Common myeloid progenitor, CD34-positive (primary cell): ENCODE measurements at places on chromosomes 13 and 19.

DNA sequence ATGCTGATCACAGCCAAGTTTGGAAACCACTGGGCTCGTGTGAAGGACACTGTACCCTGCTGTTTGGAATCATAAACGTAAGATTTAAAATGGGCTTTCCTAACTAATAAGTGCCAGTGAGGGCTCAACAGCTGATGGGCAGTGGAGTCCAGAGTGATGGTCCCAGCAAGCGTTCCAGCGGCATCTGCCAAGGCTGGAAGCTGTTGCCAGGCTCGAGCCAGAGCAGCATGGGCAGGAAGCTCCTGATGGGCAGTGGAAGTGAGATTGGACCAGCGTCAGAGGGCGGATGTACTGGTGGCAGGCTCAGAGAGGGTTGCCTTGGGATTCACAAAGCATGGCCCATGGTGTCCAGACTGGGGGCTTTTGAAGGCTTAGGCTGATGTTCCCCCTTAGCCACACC lies 30.2 kb downstream of the COL4A2 start:
- H3K4me1 ChIP-seq = peaks cover 12% of the 10 kb centered on the region
- no peak overlapping the region for H3K4me3 ChIP-seq
- no peak for DNase-seq
- no peaks in the 10 kb centered on the region for H3K36me3 ChIP-seq
- peaks cover 28% of the 10 kb centered on the region for H3K27me3 ChIP-seq
- H3K27ac ChIP-seq = no peak overlapping the region

- no peaks in the 10 kb centered on the region for H3K36me3 ChIP-seq
- H3K4me1 ChIP-seq = no peaks in the 10 kb centered on the region
- H3K27me3 ChIP-seq = no peaks in the 10 kb centered on the region
- no peak overlapping the region for H3K4me3 ChIP-seq
- no peak for DNase-seq
Measured at GRCh38 chr13:102122147-102122546, 279.7 kb downstream of the FGF14 start.

DNA sequence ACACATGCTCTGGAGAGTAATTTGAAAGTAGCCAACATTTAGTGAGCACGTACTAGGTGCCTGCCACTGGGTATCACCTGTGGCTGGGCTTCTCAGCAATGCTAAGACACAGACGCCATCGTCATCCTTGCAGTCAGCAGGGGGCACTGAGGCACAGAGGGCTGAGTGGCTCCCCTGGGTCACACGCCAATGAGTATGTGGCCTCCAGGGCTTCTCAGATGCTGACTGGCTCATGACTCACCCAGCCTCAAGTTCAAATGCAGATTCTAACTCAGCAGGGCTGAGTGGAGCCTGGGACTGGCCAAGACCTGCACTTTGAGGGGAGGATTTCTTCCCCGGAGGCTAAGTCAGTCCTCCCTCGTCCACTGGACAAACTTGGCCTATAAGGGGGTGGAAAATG lies 115.1 kb upstream of the CACNA1A start:
- H3K4me1 ChIP-seq = no peaks in the 10 kb centered on the region
- H3K36me3 ChIP-seq = no peaks in the 10 kb centered on the region
- H3K27ac ChIP-seq = no peak overlapping the region
- peaks cover 61% of the 10 kb centered on the region for H3K27me3 ChIP-seq

GRCh38 chr19:1116726-1117581 lies 13.2 kb downstream of the GPX4 start:
- no peak overlapping the region for H3K27ac ChIP-seq
- H3K4me3 ChIP-seq = no peak overlapping the region
- no peak for DNase-seq
- peaks cover 80% of the 10 kb centered on the region for H3K36me3 ChIP-seq
- H3K4me1 ChIP-seq = peaks cover 8% of the 10 kb centered on the region

- no peaks in the 10 kb centered on the region for H3K4me1 ChIP-seq
- no peak overlapping the region for H3K27ac ChIP-seq
- no peaks in the 10 kb centered on the region for H3K27me3 ChIP-seq
- no peaks in the 10 kb centered on the region for H3K36me3 ChIP-seq
- no peak overlapping the region for H3K4me3 ChIP-seq
Measured at GRCh38 chr13:75021151-75021550, 460.8 kb downstream of the TBC1D4 start.

- no peak overlapping the region for H3K27ac ChIP-seq
- peaks cover 26% of the 10 kb centered on the region for H3K4me1 ChIP-seq
- H3K27me3 ChIP-seq = no peaks in the 10 kb centered on the region
Measured at GRCh38 chr13:77696006-77696878, 1.2 kb upstream of the SLAIN1 start.

GRCh38 chr13:43033038-43033437 lies 9.7 kb downstream of the DNAJC15 start:
- no peaks in the 10 kb centered on the region for H3K4me1 ChIP-seq
- no peak for DNase-seq
- no peak overlapping the region for H3K4me3 ChIP-seq
- H3K27me3 ChIP-seq = no peaks in the 10 kb centered on the region
- no peak overlapping the region for H3K27ac ChIP-seq

DNA sequence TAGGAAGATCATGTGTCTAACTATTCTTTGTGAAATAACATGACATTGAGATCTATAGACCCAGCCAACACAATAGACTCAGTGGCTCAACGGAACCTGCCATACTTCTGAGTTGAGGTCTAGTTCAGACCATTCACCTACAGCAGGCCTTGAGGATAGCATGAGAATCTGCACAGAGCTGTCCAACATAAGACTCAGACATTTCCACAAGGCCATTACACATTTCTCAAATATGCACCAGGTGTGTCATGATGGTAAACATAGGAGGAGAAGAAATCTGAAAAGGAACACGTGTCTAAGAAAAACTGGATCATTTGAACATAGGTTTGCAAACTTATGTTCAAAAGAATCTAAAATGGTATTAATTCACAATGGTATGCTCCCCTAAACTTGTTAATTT lies 421.4 kb downstream of the SLITRK6 start:
- no peak overlapping the region for H3K27ac ChIP-seq
- H3K4me3 ChIP-seq = no peak overlapping the region
- no peaks in the 10 kb centered on the region for H3K4me1 ChIP-seq
- no peaks in the 10 kb centered on the region for H3K27me3 ChIP-seq
- DNase-seq = no peak

DNA sequence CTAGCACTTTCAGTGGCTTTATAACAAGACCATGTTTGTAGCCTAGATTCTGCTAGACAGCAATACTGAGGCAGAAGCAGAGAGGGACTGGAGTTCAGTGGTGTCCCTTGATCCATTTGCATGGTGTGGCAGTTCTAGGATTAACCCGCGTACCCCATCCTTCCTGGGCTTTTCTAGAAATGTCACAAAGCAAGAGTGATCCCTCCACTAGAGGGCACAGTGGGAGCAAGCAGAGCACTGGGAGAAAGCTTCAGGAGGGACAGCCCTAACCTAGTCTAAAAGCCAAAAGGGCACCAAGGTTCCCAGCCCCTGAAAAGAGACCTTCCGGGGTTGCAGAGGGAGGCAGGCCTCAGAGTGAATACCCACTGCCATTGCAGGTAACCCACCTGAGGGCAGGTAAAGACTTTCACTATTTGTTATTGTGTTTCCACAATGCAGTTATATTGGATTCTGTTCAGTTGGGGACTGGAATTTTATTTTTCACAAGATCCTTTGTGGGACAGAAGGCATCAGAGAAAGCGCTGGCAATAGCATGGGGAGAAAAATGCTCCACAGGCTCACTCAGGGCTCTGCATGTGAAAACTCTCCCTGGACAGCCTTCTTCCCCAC lies 170.6 kb downstream of the FLT1 start:
- no peaks in the 10 kb centered on the region for H3K4me1 ChIP-seq
- no peak overlapping the region for H3K27ac ChIP-seq
- H3K4me3 ChIP-seq = no peak overlapping the region
- no peaks in the 10 kb centered on the region for H3K27me3 ChIP-seq
- DNase-seq = peak; percentile 76

DNA sequence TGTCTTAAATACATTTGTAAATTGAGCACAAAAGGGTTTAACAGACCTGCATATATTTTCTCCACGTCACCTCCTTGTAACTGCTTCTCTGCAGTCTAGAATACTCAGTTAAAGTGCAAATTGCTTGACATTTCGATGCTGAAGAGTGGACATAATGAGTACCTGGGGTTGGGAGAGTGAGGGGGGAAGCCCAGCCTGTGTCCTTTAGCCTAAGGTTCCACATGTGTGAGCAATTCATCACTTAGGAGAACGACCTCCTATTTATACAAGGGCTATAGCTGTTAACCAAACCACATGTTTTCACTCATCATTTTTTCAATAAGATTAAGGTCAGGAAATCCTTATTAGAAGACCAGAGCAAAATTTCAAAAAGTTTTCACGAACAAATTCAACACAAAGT lies 29.5 kb downstream of the PCDH9 start:
- no peaks in the 10 kb centered on the region for H3K4me1 ChIP-seq
- no peaks in the 10 kb centered on the region for H3K36me3 ChIP-seq
- no peak overlapping the region for H3K27ac ChIP-seq
- no peak for DNase-seq
- no peak overlapping the region for H3K4me3 ChIP-seq

DNA sequence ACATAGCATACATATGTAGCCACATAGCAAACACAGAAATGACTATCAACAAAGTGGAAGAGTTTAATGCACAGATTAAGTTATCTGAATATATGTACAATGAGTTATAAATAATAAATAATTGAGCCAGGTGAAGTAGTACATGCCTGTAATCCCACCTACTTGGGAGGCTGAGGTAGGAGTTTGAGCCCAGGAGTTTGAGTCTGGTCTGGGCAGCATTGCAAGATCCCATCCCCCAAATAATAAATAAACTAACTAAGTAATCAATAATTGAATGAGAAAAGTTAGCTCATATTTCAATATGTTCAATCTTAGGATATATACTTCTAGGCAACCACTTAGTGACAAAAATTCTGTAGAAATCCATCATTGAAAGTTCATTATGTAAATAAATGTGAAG lies 1.7 kb downstream of the CARD8 start:
- H3K36me3 ChIP-seq = no peaks in the 10 kb centered on the region
- peak overlapping the region; percentile 98 for H3K27ac ChIP-seq
- no peaks in the 10 kb centered on the region for H3K27me3 ChIP-seq
- peaks cover 64% of the 10 kb centered on the region for H3K4me1 ChIP-seq

GRCh38 chr13:20779405-20779804 lies 5.6 kb upstream of the EEF1AKMT1 start:
- no peaks in the 10 kb centered on the region for H3K27me3 ChIP-seq
- H3K27ac ChIP-seq = no peak overlapping the region
- H3K4me1 ChIP-seq = no peaks in the 10 kb centered on the region
- no peak for DNase-seq
- H3K36me3 ChIP-seq = peaks cover 16% of the 10 kb centered on the region

DNA sequence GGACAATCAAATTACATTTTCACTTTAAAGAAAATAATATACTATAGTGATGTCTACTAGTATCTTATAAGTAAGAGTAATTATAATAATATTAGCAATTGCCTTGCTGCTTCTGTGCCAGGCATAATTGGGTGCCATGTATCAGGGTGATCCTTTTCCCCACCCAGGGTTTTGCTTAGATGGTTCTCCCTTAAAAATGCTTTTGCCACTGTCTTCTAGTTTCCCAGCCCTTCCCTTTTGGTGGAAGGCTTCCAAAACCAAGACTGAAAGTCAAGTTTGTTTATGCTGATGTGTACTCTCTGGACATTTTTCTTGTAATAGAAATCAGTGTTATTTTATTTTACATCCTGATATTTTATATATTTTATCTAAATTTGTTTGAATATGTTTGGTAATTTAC lies 77.8 kb downstream of the ITGBL1 start:
- H3K27ac ChIP-seq = no peak overlapping the region
- DNase-seq = no peak
- H3K27me3 ChIP-seq = no peaks in the 10 kb centered on the region
- H3K36me3 ChIP-seq = no peaks in the 10 kb centered on the region
- H3K4me1 ChIP-seq = no peaks in the 10 kb centered on the region

- no peak overlapping the region for H3K4me3 ChIP-seq
- peaks cover 5% of the 10 kb centered on the region for H3K4me1 ChIP-seq
- peaks cover 91% of the 10 kb centered on the region for H3K27me3 ChIP-seq
- H3K27ac ChIP-seq = no peak overlapping the region
- H3K36me3 ChIP-seq = no peaks in the 10 kb centered on the region
Measured at GRCh38 chr13:110442930-110443621, 118.4 kb downstream of the RAB20 start.

- no peaks in the 10 kb centered on the region for H3K27me3 ChIP-seq
- H3K4me3 ChIP-seq = peak within 1 kb of the TSS; percentile 95
- peaks cover 24% of the 10 kb centered on the region for H3K4me1 ChIP-seq
- H3K36me3 ChIP-seq = peaks cover 5% of the 10 kb centered on the region
- peak; percentile 39 for DNase-seq
Measured at GRCh38 chr19:6424195-6424938, at the start of gene KHSRP. KHSRP (minus strand) TSS chr19:6424811; CDS start chr19:6424701, 110 bp downstream.

GRCh38 chr13:75621147-75621546 lies 15.0 kb upstream of the LMO7 start:
- no peak overlapping the region for H3K4me3 ChIP-seq
- no peaks in the 10 kb centered on the region for H3K4me1 ChIP-seq
- DNase-seq = no peak
- no peaks in the 10 kb centered on the region for H3K27me3 ChIP-seq
- no peaks in the 10 kb centered on the region for H3K36me3 ChIP-seq
- H3K27ac ChIP-seq = no peak overlapping the region

GRCh38 chr19:29753190-29753933 lies 38.3 kb upstream of the C19orf12 start:
- H3K4me1 ChIP-seq = no peaks in the 10 kb centered on the region
- H3K36me3 ChIP-seq = no peaks in the 10 kb centered on the region
- H3K27ac ChIP-seq = no peak overlapping the region
- DNase-seq = no peak

- H3K36me3 ChIP-seq = no peaks in the 10 kb centered on the region
- H3K27ac ChIP-seq = no peak within 1 kb of the TSS
- DNase-seq = peak; percentile 78
- H3K4me1 ChIP-seq = peaks cover 13% of the 10 kb centered on the region
- H3K4me3 ChIP-seq = no peak within 1 kb of the TSS
- H3K27me3 ChIP-seq = no peaks in the 10 kb centered on the region
Measured at GRCh38 chr19:54312436-54313377, at the start of gene LILRA5. LILRA5 (minus strand) TSS chr19:54313166; CDS start chr19:54313019, 147 bp downstream.

- peaks cover 19% of the 10 kb centered on the region for H3K36me3 ChIP-seq
- no peak overlapping the region for H3K4me3 ChIP-seq
- no peaks in the 10 kb centered on the region for H3K27me3 ChIP-seq
Measured at GRCh38 chr13:19663416-19663979, 30.0 kb downstream of the MPHOSPH8 start.

DNA sequence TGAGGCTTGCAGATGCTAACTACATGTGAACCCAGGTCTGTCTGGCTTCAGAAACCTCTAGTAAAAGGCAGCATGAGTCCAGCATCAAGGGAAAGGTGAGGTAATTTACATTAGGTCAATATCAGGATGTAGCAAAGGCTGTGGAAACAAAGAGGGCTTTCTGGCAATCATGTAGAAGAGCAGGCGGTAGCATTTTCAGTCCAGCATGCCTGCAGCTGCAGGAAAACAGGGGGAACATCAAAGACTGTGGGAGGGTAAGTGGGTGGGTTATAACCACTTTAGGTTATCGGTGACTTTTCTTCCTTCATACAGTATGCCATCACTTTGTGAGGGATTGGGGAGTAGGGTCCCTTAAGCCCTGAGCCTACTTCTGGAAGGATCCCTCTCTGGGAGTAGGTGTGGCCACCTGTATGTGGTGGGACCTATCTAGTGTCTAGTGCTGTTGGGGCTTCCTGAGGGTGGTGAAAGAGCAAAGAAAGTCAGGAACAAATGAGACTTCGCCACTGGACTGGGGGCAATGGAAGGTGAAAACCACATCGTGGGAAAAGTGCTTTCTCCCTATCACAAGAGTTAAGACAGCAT lies 10.8 kb downstream of the SUGP2 start:
- H3K27me3 ChIP-seq = no peaks in the 10 kb centered on the region
- H3K4me1 ChIP-seq = no peaks in the 10 kb centered on the region
- no peak overlapping the region for H3K27ac ChIP-seq
